ENCODE measurements at places on chromosomes 16 and 17.
A peak's percentile ranks its signal among the peaks of the same experiment; 100 is the strongest.

- DNase-seq: no peak
Observed at GRCh38 chr17:44915862-44916780, 821 bp upstream of the GFAP start.

GRCh38 chr16:27816561-27816960 lies 247.0 kb downstream of the GSG1L start:
- no peak for DNase-seq

GRCh38 chr17:68560966-68561720 lies 40.0 kb downstream of the FAM20A start:
- DNase-seq: no peak

DNA sequence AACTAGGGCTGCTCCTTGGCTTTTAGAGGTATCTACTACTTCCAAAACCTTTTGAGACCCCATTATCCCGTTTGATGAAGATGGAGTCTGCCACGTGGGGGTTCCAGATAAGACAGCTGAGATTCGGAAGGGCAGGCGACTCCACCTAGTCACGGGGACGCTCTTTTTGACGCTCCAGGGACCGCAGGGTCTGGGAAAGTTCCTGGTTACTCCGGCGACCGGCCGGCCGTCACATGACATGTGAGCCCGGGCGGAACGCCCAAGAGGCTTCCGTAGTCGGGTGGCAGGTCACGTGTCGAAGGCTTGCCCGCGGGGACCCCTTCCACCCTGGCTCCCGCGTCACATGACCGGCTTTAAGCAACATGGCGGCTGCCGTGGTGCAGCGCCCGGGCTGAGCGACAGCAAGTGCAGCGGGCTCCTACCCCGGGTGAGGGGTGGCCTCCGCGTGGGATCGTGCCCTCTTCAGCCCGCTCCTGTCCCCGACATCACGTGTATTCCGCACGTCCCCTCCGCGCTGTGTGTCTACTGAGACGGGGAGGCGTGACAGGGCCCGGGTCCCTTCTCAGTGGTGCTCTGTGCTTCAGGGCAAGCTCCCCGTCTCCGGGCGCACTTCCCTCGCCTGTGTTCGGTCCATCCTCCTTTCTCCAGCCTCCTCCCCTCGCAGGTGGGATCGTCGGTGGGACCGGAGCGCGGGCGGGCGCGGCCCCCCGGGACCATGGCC lies at the start of gene SPNS1:
Gene SPNS1 (plus strand): TSS at position 342 of the 721 bp plus-strand sequence. CDS start 374 bp downstream, at position 716.
- peak; percentile 99 for DNase-seq

GRCh38 chr17:40097087-40097486 lies 3.3 kb downstream of the NR1D1 start:
- DNase-seq: no peak

DNA sequence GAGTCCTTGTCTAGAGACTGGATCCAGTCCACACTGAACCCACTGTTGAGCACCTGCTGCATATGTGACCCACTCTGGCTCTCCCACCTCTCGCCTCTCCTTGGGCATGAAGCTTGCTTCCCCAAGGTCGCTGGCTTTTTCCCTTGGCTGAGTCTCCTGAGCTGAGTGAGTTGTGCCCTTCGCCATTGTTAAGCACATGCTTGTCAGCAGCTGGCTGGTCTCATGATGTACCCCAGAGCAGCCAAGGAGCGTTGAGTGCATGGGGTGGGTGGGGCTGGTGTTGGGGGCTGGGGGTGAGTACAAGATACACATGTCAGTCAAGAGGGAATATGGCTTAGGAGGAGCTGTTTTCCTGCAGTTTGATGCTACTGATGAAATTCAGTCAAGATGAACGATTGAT lies 165.6 kb downstream of the SNX29 start:
- no peak for DNase-seq

GRCh38 chr17:53950858-53951250 lies 128.1 kb downstream of the KIF2B start:
- no peak for DNase-seq

DNA sequence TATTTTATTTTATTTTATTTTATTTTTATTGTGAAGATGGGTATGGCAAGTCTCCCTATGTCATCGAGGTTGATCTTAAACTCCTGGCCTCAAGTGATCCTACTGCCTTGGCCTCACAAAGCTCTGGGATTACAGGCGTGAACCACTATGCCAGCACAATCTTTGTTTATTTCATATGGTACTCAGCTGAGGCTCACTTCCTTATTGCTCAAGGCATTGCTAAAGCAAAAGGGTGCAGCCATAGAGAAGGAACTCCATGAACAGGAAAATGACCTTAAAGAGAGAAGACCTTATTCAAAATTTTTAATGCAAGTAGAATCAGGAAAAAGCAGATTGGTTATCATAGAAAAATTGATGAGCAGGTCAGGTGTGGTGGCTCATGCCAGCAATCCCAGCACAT lies 110.6 kb upstream of the RBBP6 start:
- DNase-seq: no peak

DNA sequence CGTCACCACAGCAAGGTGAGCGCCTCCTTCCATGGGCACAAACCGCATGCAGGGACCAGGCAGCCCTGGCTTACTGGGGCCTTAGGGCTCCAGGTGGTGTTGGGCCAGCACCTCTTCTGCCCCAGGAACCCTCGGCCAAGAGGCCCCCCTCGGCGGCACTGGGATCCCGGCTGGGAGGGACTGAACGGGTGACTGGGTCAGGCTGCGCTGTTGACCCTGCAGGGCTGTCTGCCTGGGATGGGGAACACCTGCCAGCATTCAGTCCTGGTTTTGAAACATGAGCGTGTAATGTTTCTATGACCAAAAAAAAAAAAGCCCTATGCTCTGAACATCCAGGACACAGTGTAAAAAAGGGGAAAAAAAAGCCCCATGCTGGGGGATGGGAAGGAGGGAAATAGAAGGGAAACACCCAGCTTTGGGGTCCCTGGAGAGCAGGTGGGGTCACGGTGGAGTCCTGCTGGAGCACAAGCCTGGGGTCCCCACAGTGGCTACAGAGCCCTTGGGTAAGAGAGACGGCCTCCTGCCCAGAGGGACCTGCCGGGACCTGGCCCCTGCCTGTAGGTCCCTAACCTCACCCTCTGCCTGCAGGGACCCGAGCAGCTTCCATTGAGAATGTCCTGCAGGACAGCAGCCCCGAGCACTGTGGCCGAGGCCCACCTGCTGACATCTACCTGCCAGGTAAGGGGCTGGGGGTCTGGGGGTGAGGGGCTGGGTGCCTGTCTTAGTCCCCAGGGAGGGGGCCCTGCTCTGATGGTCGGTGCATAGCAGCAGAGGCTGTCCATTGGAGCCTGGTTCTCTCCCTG lies 9.9 kb upstream of the NUDT16L1 start:
- no peak for DNase-seq

DNA sequence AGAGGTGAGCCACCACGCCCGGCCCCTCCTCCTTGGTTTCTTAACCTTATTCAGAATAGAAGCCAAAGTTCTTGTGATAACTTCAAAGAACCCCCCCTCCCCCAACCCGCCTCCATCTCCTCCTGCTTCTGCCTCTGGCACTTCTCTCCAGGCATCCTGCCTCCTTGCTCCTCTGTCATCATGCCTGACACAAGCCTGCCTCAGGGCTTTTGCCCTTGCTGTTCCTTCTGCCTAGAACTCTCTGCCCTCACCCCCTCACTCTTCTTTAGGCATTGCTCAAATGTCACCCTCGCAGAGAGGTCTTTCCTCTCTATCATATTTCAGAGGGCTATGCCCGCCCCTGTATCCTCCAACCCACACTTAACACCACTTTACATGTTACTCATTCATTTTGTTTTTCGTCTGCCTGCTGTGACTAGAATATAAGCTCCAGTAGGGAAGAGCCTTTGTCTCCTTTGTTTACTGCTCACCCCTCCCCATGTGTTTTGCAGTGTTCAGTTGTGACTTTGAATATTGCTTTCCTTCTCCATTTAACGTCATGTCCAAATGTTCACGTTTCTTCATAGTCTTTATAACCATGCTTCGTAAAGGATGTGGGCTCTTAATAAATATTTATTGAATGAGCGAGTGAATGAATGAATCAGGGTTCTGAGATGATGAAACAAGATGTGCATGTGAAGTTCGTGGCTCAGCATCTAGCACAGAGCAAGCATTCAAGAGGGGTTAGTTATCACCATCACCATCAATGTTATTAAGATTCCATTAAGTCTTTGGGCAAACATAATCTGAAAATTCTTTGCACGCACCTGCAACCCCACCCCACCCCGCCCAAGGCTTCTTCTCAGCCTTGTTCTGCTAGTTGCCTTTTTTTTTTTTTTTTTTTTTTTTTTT lies 186.2 kb upstream of the WSCD1 start:
- no peak for DNase-seq

Measured in AG08395 (cell line).